ENCODE measurements at places on chromosomes 1 and 21.
A peak's percentile ranks its signal among the peaks of the same experiment; 100 is the strongest.

GRCh38 chr1:41387667-41388091 is 26.4 kb downstream of the FOXO6 start:
- peak; percentile 94 for DNase-seq

DNA sequence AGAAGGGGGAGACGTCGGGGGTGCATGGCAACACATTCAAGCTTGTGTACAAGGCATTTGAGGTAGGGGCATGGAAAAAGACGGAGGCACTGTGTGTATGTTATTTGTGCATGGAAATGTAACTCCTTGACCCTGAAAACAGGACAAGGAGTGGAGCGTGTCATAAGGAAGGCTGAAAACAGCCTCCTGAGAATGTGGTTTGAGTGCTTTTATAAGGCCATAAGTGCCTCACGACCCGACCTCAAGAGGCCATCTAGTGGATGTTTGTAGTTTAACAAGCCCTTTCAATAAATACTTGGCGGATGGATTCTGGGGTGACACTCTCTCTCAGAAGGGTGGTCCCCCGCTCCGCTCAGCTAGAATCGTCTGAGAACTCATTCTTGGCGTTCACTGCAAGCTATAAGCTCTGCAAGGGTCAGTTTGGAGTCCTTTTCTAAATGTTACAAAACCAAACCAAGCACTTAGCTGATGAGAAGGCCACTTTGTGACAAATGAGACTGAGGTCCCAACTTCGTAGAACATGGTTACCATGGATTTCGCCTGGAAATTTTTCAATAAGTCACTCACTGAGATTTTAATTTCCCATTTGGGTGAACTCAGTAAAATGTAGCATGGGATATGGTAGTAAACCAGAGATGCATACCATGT is 38.8 kb upstream of the CLCA4 start:
- no peak for DNase-seq

- DNase-seq, result no peak
Observed at GRCh38 chr1:192729500-192729899, 79.3 kb upstream of the RGS2 start.

GRCh38 chr1:245276445-245276844 is 121.7 kb downstream of the KIF26B start:
- DNase-seq, result no peak

DNA sequence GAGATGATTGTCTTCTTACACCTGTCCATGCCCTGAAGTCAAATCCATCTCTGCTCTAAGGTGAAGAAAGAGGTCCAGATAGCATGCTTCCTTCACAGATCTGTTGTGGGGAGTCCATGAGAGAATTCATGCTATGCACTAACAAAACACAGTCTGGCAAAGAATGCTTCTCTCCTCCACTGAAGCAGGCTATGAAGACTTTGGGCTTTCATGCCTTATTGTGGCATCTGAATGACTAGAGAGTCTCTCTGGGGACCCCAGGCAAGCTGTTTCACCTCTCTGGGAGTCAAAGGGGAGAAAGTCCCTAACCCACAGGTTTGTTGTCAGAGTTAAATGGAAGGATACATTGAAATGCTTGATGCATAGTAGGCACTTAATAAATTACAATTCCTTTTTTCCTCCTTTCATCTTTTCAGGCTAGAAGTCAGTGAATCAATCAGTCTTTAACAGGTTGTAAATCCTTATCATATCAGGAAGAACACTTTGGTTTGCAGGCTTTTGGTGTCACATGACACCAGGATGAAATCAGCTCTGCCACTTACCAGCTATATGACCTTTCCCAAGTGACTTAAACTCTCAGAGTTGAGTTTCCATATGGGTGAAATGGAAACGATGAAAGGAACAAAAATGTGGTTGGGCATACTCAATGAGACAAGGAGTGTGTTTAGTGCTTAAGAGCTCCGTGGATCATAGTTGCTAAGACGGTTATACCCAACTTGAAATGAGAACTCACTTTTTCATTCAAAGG is 200.1 kb upstream of the DAB1 start:
- DNase-seq, result no peak

DNA sequence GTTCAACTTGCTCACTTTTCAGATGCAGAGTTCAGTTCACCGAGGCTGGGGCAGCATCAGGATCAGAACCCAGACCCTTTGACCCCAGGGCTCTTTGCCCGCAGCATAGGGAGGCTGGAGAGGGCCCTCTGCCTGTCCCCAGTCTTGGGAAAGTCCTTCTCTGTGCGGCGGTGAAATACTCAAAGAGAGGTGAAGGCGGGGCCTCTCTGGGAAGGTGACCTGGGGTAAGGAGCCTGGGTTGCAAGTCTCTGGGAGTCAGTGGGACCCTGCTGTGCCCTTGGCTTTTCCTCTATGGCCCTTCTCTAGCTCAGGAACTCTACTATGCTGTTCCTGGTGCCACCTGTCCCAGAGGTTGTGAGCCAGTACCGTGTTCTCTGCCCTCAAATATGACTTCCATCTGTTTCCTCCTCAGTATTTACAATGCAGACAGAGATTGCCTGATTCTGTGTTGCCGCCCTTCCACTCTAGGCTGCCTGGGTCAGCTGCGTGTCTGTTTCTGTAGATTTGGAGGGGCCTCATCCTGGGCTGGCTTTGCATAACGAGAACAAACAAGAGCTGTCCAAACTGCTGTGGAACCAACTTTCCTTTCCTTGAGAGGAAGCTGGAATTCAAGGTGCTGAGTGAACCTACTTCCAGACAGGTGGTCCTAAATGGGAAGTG is 18.7 kb upstream of the ZBTB21 start:
- no peak for DNase-seq

GRCh38 chr1:50393522-50394120 is 29.6 kb downstream of the DMRTA2 start:
- no peak for DNase-seq

- no peak for DNase-seq
Observed at GRCh38 chr1:64323882-64324281, 120.5 kb downstream of the UBE2U start.

GRCh38 chr1:231442735-231443134 is 20.6 kb upstream of the EGLN1 start:
- DNase-seq, result no peak

DNA sequence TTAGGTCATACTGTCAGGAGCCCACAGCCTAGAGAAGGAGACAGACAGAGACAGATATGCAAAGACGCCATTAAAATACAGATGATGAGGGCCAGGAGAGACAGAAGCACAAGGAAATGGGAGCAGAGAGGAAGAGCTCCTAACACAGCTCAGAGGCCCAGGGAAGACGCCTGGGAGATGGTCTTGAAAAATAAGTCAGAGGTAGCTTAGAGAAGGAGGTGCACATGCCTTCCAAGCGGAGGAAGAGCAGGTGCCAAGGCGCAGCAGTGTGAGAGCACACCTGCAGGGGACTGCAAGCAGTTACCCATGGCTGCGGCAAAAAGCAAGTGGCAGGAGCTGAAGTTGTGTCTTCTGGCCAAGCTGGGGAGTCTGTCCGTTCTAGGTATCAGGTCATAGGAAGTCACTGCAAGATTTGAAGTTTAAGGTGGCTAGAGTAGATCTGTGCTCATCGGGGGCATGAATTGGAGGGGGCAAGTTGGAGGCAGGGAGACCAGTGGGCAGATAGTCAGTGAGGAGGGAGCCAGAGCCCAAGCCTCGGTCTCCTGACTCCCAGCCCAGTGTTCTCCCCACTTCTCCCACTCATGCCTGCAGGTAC is 1.3 kb upstream of the TRABD2B start:
- DNase-seq, result no peak

DNA sequence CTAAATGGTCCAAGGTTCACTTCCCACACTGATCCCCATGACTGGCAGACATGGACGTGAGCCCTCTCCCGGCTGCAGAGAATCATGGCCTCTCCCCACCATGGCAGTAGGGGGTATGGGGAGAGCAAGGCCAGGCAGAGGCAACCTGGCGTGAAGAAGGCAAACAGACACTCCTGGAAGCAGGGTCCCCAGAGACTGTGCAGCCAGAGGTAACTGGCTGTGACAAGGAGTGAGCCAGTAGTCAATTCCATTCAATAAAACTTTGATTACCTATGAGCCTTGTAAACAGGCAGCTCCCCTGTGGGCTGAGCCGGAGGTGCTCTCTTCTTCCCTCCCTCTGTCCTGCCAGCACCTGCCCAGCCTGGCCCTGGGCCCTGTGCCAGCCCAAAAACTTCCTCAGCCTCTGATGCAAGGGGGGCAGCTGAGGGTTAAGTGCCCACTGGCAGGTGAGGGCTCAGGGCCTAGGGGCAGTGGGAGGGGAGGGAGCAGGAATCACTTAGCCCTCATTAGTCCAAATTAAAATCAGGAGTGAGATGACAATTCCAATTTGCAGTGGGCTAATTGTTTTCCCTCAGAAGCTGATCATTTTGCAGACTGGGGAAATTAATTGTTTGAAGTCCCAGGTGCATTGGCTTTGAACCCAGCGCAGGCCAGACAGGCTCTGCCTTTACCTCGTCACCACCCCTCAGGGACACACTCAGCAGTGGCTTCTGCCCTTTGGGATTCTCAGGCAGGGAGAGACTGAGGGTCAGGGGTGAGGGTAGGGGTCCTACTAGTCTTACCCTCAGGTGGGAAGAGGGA is 35.6 kb downstream of the LRRN2 start:
- DNase-seq, result no peak

DNA sequence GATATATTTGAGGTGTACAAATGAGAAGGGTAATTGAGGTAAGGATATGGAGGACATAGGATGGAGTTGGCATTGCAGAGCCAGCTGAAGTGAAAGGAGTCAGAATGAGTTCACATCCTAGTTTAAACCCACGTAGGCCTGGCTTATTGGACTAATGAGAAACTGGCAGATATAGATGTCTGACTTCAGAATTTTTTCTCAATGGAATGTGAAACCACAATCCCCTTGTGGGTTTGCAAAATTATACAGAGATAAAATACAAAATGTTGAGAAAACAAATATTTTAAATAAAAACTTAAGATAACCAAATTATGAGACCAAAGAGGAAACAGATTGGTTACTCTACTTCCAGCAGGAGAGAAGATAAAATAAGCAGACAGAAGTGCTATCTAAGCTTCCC is 277.4 kb upstream of the LRRC7 start:
- no peak for DNase-seq

- DNase-seq, result no peak
Observed at GRCh38 chr1:110336300-110337039, 2.7 kb upstream of the RBM15 start.

Measured in ovary (tissue), 10 donors.